NCI-H510A treated with DMSO at 0.1 percent for 48 hours (cell line): ENCODE measurements at places on chromosomes 16 and 17.

- DNase-seq, result no peak
Observed at GRCh38 chr17:80920441-80920840, 71.2 kb upstream of the CHMP6 start.

- no peak for DNase-seq
Observed at GRCh38 chr17:49217651-49218413, 7.3 kb downstream of the ABI3 start.

GRCh38 chr17:57554826-57555635 lies 190.1 kb downstream of the CCDC182 start:
- no peak for DNase-seq

GRCh38 chr17:12247761-12248160 lies 227.1 kb downstream of the MAP2K4 start:
- DNase-seq, result no peak

DNA sequence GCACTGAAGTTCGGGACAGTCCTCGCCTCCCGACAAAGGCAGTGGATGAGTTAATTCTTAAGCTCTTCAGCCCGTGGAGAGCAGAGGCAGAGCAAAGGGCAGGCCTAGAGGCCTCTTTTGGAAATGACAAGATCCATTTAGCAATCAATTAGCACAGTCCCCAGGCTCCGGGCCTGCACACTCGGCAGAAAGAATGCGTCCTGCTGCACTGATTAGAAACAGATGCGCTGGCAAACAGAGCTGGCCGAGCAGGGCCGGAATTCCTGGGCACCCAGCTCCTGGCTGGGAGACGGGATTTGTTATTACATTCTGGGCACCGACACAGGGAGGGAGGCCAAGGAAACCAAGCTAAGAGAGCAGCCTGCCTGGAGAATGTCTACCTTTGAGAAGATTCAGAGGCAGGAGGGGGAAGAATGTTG lies 162.9 kb downstream of the COPRS start:
- no peak for DNase-seq
